ENCODE measurements at places on chromosomes 2 and 18. TPM values are rescaled to one million over a fixed set of nuclear protein-coding genes. Genes with fewer than 3 reads are reported as not detected.

TMEM200C gene
- not detected for total RNA-seq

NMS gene
- total RNA-seq: not detected

GRHL1 gene
- total RNA-seq: 1.2 TPM

PLEKHM3 gene
- 3.4 TPM for total RNA-seq

MATN3 gene
- 13.7 TPM for total RNA-seq

ACVR1C gene
- 0.06 TPM for total RNA-seq

ZC3H8 gene
- total RNA-seq: 17.3 TPM

TANC1 gene
- total RNA-seq: 9.1 TPM

SPR gene
- 144 TPM for total RNA-seq

PCARE gene
- total RNA-seq: not detected

VIL1 gene
- 0.25 TPM for total RNA-seq

CIAO1 gene
- 89.5 TPM for total RNA-seq

APLF gene
- 0.59 TPM for total RNA-seq

TFPI gene
- total RNA-seq: 58.8 TPM

TNP1 gene
- not detected for total RNA-seq

EGR4 gene
- total RNA-seq: 0.34 TPM

LOXHD1 gene
- not detected for total RNA-seq

CELF4 gene
- total RNA-seq: not detected

C2orf42 gene
- 8.1 TPM for total RNA-seq

ERBB4 gene
- not detected for total RNA-seq
